Calu3 (cell line): ENCODE measurements at places on chromosomes 1 and 21.

DNA sequence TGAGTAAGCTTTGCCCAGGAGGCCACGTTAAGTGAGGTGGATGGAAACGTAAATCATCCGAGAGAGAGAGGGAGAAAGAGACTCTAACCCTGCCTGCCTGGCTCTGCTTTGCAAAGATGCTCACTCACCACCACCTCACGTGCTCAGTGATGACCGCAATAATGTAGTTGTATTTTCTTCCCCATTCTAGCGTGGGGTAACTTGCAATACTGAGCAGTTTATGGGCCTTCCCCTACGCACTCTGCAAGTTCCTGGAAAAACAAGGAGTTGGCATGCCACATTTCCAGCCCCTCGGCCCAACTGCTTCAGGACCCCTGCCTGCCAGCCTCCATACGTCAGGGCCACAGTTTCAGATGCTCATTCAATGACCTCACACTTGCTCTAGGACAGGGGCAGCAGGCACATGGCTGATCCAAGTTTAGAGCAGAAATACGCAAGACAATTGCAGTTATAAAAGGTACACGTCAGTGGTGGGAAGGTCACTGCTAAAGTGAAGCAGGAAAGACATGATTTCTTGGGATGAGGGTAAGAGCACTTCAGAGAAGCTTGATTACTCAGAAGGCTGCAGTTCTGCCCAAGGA lies 112.5 kb upstream of the RAB4A start:
- no peaks in the 10 kb centered on the region for H3K27me3 ChIP-seq
- peaks cover 12% of the 10 kb centered on the region for H3K4me1 ChIP-seq
- H3K4me3 ChIP-seq: no peak overlapping the region
- H3K27ac ChIP-seq: no peak overlapping the region
- no peaks in the 10 kb centered on the region for H3K36me3 ChIP-seq

- H3K36me3 ChIP-seq: peaks cover 4% of the 10 kb centered on the region
- H3K4me1 ChIP-seq: peaks cover 83% of the 10 kb centered on the region
- DNase-seq: no peak
- no peak overlapping the region for H3K4me3 ChIP-seq
- H3K27me3 ChIP-seq: no peaks in the 10 kb centered on the region
Observed at GRCh38 chr1:168698453-168698852, 30.6 kb downstream of the DPT start.

DNA sequence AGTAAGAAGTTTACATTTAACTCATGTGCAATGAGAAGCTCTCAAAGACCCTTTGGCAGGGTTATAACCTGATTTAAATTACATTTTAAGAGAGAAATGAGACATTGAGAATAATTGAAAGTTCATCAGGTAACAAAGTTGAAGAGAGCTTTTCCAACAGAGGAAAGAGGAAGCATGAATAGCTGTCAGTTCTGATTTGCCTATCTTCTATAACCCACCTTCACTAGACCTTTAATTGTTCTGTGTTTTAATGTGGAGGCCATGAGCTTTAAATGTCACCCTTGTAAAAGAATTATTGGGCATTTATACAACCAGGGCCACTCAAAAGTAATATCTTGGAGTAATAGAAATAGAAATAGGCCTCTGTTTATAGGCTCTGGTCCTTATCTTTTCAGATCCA lies 9.3 kb upstream of the FCRL1 start:
- no peak overlapping the region for H3K27ac ChIP-seq
- no peaks in the 10 kb centered on the region for H3K4me1 ChIP-seq
- DNase-seq: no peak
- no peaks in the 10 kb centered on the region for H3K36me3 ChIP-seq
- H3K27me3 ChIP-seq: peaks cover 51% of the 10 kb centered on the region

GRCh38 chr1:90879281-90879680 lies 142.6 kb downstream of the ZNF644 start:
- H3K4me3 ChIP-seq: no peak overlapping the region
- H3K4me1 ChIP-seq: no peaks in the 10 kb centered on the region
- H3K27ac ChIP-seq: no peak overlapping the region
- DNase-seq: no peak
- no peaks in the 10 kb centered on the region for H3K36me3 ChIP-seq

GRCh38 chr1:34900775-34901502 lies 28.5 kb downstream of the DLGAP3 start:
- no peak for DNase-seq
- H3K4me1 ChIP-seq: no peaks in the 10 kb centered on the region
- H3K27me3 ChIP-seq: peaks cover 61% of the 10 kb centered on the region

- peaks cover 75% of the 10 kb centered on the region for H3K27me3 ChIP-seq
- DNase-seq: peak; percentile 93
- H3K4me3 ChIP-seq: peak overlapping the region; percentile 38
- H3K27ac ChIP-seq: peak overlapping the region; percentile 11
- H3K4me1 ChIP-seq: no peaks in the 10 kb centered on the region
- peaks cover 5% of the 10 kb centered on the region for H3K36me3 ChIP-seq
Observed at GRCh38 chr1:156356875-156357534, 12.0 kb upstream of the RHBG start.

- H3K36me3 ChIP-seq: no peaks in the 10 kb centered on the region
- no peaks in the 10 kb centered on the region for H3K4me1 ChIP-seq
- no peaks in the 10 kb centered on the region for H3K27me3 ChIP-seq
- H3K4me3 ChIP-seq: no peak overlapping the region
- no peak for DNase-seq
Observed at GRCh38 chr1:178564086-178564782, 51.3 kb downstream of the TEX35 start.

DNA sequence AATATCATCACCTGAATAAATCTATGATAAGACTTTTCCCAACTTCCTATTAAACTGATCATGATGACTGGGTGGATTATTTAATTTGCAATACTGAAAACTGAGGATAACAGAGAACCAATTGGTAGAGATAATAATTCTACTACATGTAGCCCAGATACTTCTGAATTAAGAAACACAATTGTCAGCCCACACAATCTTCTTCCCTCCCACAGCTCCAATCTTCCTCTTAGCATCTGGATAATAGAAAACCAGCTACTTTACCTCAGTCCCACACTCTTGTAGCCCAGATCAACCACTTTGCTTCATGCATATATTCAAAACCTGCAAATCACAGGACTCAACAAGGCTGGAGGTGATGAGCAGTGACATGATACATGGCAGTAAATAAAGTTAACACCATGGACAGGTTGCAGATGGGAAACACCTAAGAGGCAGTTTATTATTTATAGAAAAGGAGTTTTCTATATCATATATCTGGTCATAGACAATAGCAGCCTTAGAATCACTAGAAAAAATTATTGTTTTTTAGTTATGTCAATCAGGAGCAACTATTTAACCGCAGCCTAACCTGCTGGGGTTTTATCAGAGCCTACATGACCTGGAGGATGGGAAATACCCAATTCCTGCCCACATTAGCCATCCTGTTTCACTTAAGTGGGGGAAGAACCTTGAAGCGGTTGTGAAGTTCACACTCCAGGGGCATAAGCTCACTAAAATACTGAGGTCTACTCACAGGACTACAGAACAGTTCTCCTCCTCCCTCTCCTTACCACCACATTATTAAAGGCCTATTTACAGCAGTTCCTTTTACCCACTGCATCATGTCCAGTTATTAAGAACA lies 16.7 kb downstream of the FRRS1 start:
- DNase-seq: no peak
- peaks cover 5% of the 10 kb centered on the region for H3K36me3 ChIP-seq
- H3K4me3 ChIP-seq: no peak overlapping the region

GRCh38 chr1:33086384-33086850 lies 5.5 kb downstream of the AZIN2 start:
- H3K4me1 ChIP-seq: no peaks in the 10 kb centered on the region
- no peak overlapping the region for H3K27ac ChIP-seq
- DNase-seq: peak; percentile 73
- peaks cover 6% of the 10 kb centered on the region for H3K36me3 ChIP-seq
- H3K27me3 ChIP-seq: peaks cover 18% of the 10 kb centered on the region

DNA sequence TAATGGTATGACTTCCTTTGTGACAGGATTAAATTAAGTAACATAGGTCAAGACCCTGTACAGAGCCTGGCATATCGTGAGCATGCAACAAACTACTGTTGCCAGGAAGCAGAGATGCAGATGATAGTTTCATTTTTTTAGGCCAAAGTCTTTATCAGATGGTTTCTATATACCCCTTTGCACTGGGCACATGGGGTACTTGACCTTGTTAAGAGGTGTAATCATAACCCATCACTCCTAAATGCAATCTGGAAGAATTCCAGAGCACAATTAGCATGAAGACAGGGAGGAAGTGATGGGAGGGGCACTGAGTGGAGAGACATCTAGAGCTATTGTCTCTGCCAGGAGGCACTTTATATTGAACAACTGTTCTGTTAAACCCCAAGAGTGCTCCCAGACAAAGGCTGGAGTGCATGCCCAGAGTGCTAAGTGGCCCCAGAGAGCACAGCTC lies 22.1 kb downstream of the ZBTB17 start:
- no peak overlapping the region for H3K27ac ChIP-seq
- peaks cover 24% of the 10 kb centered on the region for H3K36me3 ChIP-seq
- H3K4me1 ChIP-seq: peaks cover 8% of the 10 kb centered on the region
- no peaks in the 10 kb centered on the region for H3K27me3 ChIP-seq
- DNase-seq: no peak

- no peak for DNase-seq
- no peak overlapping the region for H3K27ac ChIP-seq
- no peak overlapping the region for H3K4me3 ChIP-seq
- H3K27me3 ChIP-seq: no peaks in the 10 kb centered on the region
- peaks cover 13% of the 10 kb centered on the region for H3K4me1 ChIP-seq
- H3K36me3 ChIP-seq: no peaks in the 10 kb centered on the region
Observed at GRCh38 chr1:245484176-245484575, 329.4 kb downstream of the KIF26B start.

DNA sequence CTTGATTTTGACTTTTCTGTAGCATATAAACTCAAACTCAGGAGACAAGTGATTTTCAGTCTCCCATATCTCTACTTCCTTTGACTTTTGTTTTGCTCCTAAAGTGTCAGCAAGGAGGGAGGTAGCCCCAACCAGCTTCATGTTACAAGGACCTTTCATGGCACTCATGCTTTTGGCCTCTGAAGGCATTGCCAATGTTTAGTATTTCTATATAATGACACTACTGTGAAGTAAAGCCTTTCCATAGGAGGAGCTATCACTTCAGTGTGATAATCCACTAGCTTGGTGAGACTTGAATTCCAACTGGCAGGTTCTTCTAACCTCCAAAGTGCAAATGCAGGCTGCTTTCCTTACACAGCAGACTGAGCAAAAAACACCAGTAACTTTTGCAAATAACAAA lies 14.4 kb downstream of the COLGALT2 start:
- H3K4me3 ChIP-seq: no peak overlapping the region
- no peak overlapping the region for H3K27ac ChIP-seq
- H3K27me3 ChIP-seq: no peaks in the 10 kb centered on the region
- DNase-seq: no peak
- H3K4me1 ChIP-seq: peaks cover 11% of the 10 kb centered on the region

- no peak overlapping the region for H3K27ac ChIP-seq
- no peak for DNase-seq
- H3K27me3 ChIP-seq: peaks cover 91% of the 10 kb centered on the region
- no peaks in the 10 kb centered on the region for H3K4me1 ChIP-seq
- no peak overlapping the region for H3K4me3 ChIP-seq
Observed at GRCh38 chr1:38352869-38353268, 306.3 kb upstream of the POU3F1 start.

DNA sequence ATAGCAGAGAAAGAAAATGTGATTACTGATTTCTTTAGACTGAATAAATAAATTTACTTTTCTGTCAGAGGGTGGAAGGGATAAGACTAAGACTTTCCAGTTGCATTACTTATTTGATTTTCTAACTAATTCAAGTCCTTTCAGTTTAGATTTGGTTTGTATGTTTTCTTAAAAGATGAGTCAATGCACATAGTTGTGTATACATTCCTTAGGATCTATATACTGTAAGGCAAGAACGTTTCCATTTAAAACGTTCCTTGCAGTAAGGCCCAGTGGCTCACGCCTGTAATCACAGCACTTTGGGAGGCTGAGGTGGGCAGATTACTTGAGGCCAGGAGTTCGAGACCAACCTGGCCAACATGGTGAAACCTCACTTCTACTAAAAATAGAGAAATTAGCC lies 14.5 kb upstream of the SERTAD4 start:
- H3K4me1 ChIP-seq: peaks cover 12% of the 10 kb centered on the region
- DNase-seq: no peak
- no peak overlapping the region for H3K27ac ChIP-seq
- H3K36me3 ChIP-seq: no peaks in the 10 kb centered on the region
- H3K27me3 ChIP-seq: no peaks in the 10 kb centered on the region

DNA sequence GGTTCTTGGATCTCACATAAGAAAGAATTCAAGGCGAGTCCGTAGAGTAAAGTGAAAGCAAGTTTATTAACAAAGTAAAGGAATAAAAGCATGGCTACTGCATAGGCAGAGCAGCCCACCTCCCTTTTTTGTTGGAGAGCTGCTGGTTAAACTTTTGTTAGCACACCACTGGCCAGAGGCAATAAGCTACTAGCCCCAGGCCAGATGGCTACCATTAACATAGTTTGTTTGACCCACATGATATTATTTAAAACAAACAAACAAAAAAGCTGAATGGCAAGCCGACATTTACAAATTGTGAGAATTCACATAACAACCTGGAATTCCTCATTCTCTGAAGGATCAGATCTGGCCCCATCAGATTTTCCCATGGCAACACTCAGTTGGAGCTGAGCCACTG lies 19.1 kb upstream of the PAXBP1 start:
- H3K4me3 ChIP-seq: no peak overlapping the region
- no peaks in the 10 kb centered on the region for H3K36me3 ChIP-seq
- H3K27ac ChIP-seq: no peak overlapping the region
- no peaks in the 10 kb centered on the region for H3K27me3 ChIP-seq
- peaks cover 11% of the 10 kb centered on the region for H3K4me1 ChIP-seq

DNA sequence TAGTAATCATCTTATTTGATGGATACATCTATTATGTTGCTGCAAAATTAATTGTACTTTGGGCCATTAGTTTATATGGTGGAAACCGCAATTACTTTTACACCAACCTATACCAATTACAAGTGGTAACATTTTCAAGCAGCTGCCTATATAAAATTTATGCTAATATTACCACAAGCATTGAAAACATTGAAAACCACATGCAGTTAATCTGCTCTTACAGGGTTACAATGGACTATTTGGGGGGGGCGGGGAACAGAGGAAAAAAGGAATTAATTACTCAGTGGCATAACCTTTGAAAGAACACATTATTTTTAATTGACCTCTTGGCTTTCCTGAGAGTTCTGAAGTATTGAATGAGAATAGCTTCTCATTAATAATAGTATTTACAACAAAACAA lies 1793.2 kb downstream of the NCAM2 start:
- no peak for DNase-seq
- no peaks in the 10 kb centered on the region for H3K27me3 ChIP-seq
- no peak overlapping the region for H3K4me3 ChIP-seq
- no peak overlapping the region for H3K27ac ChIP-seq
- no peaks in the 10 kb centered on the region for H3K36me3 ChIP-seq

GRCh38 chr1:81484284-81484683 lies 316.4 kb upstream of the ADGRL2 start:
- no peak overlapping the region for H3K4me3 ChIP-seq
- no peaks in the 10 kb centered on the region for H3K36me3 ChIP-seq
- H3K27me3 ChIP-seq: no peaks in the 10 kb centered on the region
- no peak for DNase-seq
- no peaks in the 10 kb centered on the region for H3K4me1 ChIP-seq
